ENCODE measurements at places on chromosomes 12 and 14.

DNA sequence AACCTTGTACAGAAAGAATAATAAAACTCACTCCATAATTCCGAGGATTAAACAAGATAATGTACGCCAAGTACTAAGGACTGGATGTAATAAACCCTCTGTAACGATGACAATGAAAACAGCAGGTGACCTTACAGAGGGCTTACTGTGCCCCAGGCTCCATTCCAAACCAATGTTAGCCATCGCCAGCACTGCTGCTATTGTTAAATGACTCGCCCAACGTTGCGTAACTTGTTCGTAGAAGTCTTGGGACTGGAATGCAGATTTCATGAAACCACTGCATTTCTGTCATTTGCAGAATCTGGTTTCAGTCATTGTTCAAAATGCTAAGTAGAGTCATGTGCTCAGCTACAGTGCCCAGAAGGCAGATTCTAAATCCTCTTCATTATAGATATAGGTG lies 728 bp upstream of the STON2 start:
- peak; percentile 75 for DNase-seq

- DNase-seq = peak; percentile 70
Observed at GRCh38 chr14:53537422-53538315, 384.5 kb upstream of the DDHD1 start.

DNA sequence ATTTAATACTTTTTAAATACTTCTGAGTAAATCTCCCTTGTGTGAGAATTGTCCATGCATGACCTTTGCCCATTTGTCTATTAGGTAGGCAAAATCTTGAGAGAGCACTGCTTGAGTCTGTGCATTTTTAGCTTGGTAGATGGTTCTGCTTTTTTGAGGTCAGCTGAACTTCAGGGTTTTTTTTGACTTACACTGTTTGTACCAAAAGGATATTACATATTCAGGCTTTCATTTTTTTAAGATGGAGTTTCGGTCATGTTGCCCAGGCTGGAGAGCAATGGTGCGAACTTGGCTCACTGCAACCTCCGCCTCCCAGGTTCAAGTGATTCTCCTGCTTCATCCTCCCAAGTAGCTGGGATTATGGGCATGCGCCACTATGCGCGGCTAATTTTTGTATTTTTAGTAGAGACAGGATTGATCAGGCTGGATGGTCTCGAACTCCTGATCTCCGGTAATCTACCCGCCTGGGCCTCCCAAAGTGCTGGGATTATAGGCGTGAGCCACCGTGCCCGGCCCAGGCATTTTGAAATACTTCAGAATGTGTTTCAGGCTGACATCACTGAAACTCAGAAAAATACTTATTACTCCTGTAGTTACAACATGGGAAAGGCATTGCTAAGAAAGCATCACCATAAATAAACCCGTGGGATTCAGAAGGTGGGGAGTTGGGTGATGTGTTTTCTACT lies 11.1 kb downstream of the RASSF3 start:
- peak; percentile 98 for DNase-seq

GRCh38 chr14:78595797-78596196 lies 425.6 kb downstream of the NRXN3 start:
- DNase-seq = no peak

DNA sequence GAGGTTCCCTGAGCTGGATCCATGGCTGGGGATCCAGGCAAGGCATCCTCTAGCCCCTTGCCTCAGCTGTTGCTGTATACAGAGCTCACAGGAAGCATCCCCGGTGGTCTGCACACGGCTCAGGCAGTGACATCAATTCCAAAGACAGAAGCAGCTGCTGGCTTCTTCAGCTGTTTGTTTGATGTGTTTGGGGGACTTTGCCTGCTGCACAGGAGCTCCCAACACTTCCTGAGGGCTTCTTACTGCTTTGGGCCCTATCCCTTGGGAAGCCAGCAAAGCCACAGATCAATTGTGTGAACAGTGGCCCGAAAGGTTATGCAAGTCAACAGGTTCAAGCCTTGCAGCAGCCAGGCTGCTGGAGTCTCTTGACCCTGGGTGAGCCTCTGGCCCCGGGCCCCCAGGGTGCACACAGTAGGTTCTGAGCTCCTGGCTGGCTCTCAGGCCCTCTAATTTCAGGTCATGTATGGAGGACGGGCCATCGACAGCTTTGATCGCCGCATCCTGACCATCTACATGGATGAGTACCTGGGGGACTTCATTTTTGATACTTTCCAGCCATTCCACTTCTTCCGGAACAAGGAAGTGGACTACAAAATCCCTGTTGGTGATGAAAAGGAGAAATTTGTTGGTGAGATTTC lies 42.6 kb downstream of the CCDC92 start:
- no peak for DNase-seq

DNA sequence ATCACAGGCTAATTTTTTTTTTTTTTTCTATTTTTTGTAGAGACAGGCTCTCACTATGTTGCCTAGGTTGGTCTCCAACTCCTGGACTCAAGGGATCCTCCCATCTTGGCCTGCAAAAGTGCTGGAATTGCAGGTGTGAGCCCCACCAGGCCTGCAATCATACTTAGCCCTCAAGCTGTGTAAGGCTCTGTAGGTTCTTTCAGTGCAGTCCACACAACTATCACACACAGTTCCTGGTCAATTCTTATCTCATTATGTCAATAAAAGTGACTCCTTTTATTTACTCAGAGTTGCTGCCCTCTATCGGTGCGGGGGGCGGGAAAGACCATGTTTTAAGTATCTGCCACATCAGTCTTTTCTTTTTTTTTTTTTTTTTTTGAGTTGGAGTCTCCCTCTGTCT lies 29.0 kb downstream of the SLC2A3 start:
- DNase-seq = peak; percentile 41

DNA sequence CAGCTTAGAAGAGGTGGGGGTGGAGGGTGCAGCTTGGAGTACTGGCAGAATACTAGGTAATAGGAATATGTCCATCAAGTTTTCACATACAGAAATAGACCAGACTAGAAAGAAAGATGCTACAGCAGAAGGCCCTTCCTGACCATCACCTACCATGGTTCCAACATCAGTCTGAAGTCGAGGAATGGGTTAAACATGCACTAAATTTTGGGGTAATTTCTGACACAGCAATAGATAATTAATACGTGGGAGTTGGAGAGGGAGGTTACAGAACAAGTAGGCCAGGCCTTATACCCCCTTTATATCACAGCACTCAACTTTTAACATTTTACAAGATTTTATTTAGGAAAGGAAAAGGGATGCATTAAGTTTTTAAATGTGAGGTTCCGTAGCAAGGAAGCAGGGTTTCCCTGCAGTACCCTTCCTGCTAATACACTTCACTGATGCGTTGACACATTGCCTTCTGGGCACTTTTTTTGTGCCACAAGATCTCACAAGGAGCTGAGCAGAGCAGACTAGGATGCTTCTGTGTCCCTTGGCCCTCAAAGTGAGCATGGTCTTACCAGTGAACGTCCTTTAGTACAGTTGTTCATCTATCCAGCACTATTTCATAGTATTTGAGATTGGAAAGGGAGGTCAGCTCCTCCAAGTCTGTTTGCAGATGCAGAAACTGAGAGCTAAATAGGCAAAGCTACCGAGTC lies 50.8 kb downstream of the EID3 start:
- DNase-seq = no peak

GRCh38 chr12:2890388-2891239 lies at the start of gene TULP3:
TULP3 (plus strand) TSS chr12:2890891; CDS start chr12:2890948, 57 bp downstream.
- DNase-seq = peak; percentile 92

- no peak for DNase-seq
Observed at GRCh38 chr14:95033682-95034632, 123.4 kb downstream of the DICER1 start.

DNA sequence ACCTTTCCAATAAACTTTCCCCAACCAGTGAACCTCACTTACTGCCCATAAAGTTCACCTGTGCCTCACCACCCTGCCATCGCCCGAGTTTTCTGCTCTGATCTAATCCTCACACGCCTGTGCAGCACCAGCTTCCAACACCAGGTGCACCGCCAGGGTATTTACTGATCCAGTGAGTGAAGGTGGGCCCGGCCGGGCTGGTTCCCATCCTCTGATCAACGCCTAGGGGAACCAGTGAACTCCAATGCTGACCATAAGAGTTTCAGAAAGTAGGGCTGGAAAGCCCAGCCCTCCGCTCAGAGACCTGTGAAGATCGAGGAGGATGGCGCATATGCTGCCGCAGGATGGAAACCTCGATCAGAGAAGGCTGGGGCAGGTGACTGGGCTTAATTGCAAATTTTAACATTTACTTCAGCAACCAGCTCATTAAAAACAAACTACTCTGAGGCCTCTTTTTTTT lies 685 bp upstream of the MYL6B start:
- no peak for DNase-seq

DNA sequence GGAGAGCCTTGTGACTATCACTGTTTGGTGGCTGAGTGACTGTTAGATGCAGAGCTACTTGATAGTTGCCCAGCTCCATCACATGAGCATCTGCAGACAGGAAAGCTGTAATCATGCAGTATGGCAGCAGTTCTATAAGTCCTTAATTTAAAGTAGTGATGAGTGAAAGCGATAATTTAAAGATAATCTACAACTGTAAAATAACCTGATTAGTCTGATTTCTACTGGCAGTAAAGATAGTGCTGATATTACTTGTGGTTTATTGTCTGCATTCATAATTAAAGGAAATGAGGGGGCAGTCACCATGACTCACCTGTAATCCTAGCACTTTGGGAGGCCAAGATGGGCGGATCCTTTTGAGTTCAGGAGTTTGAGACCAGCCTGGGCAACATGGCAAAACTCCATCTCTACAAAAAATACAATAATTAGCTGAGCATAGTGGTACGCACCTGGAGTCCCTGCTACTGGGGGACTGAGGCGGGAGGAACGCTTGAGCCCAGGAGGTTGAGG lies 41.2 kb upstream of the PLEKHD1 start:
- peak; percentile 6 for DNase-seq

GRCh38 chr14:87623616-87624015 lies 369.4 kb downstream of the GALC start:
- DNase-seq = no peak

- DNase-seq = no peak
Observed at GRCh38 chr12:130816097-130816496, 23.0 kb downstream of the STX2 start.

DNA sequence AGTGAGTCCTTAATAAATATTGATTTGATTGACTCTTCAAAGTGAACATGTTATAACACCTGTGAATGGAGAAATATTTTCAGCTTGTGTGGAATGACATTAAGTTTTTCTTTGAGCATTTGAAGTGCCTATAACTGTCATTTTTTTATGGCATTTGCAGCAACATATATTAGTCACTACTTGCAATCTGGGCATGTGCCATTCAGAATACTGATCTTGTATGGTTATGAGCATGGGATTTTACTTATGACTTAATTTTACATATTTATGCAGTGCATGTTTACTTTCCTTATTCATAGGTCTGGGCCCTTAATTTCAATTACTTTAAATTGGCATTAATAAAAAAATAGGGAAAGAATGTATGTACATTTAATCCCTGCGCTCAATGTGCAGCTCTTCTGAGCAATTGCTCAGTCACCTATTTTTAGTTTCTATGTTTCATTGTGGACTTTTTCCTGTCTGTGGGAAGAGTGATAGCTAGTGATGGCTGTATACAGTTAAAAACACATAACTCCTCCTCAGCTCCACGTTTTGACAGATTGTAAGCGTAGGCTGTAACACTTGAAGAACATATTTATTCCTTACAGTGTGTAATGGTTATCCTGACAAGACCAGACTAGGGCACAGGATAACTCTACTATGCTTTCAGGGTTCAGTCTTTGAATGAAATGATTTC lies 339.6 kb downstream of the SNAPC1 start:
- no peak for DNase-seq

- DNase-seq = no peak
Observed at GRCh38 chr14:90154110-90154509, 92.3 kb downstream of the KCNK13 start.

DNA sequence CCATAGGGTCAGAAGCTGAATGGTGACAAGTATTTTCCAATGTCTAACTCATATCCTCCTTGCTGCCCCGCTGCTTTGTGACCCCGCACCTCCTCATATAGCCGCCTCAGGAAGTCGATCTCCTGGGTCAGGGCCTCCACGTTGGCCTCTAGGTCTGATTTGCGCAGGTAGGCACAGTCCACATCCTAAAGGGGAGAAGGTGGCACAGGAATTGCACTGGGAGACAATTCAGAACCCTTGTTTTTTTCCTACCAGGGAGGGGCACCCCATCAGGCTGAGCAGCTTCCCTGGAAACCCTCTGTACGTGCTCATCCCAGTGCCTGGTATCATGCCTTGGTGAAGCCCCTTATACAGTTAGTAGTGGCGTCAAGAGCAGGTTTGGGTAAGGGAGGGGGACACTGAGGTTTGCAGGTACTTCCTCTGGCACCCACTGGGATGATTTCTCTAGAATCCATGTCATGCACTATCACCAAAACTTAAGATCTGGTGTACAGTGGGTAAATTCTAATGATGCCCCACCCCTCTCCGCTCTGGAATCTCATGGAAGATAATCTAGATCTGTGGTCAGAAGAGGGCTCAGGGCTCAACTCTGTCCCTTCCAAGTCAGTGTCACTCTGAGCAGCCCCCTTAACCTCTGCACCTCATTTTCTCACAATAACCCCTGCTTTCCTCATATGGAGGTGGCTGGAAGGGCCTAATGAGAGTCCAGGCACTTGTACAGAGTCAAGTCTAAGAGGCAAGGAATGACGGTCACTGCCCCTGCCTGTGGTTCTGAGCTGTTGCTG lies 20.1 kb upstream of the KRT86 start:
- no peak for DNase-seq

DNA sequence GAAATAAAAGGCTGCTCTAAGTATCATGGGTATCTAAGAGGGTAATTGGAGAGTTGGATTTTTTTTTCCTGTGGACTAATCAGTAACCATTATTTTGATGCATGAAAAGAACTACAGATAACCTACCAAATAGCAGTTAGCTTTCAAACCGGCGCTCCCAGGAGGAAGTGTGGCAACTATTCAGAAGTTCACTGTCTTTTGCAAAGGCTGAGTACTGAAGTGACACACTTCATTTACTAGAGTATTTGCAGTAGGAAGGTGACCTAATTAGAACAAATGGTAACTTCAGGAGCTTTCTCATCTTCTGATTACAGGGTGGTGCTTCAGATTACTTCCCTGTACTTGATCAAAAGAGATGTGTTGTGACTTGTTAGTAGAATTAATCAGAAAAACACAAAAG lies 87.7 kb downstream of the PELI2 start:
- no peak for DNase-seq

GRCh38 chr12:6792522-6793201 lies 3.3 kb downstream of the CD4 start:
- DNase-seq = no peak
